ENCODE measurements at places on chromosomes 4 and X.

GRCh38 chr4:118991686-118992085 is 103.0 kb downstream of the SYNPO2 start:
- DNase-seq: no peak

GRCh38 chrX:2854918-2855317 is 26.2 kb downstream of the GYG2 start:
- DNase-seq: no peak

GRCh38 chrX:84046403-84046984 is 141.5 kb downstream of the RPS6KA6 start:
- DNase-seq: peak; percentile 38

- peak; percentile 56 for DNase-seq
Observed at GRCh38 chrX:103607364-103608305, at the start of gene TCEAL3. TCEAL3 (plus strand) TSS chrX:103607963; CDS start chrX:103609065, 1,102 bp downstream.

DNA sequence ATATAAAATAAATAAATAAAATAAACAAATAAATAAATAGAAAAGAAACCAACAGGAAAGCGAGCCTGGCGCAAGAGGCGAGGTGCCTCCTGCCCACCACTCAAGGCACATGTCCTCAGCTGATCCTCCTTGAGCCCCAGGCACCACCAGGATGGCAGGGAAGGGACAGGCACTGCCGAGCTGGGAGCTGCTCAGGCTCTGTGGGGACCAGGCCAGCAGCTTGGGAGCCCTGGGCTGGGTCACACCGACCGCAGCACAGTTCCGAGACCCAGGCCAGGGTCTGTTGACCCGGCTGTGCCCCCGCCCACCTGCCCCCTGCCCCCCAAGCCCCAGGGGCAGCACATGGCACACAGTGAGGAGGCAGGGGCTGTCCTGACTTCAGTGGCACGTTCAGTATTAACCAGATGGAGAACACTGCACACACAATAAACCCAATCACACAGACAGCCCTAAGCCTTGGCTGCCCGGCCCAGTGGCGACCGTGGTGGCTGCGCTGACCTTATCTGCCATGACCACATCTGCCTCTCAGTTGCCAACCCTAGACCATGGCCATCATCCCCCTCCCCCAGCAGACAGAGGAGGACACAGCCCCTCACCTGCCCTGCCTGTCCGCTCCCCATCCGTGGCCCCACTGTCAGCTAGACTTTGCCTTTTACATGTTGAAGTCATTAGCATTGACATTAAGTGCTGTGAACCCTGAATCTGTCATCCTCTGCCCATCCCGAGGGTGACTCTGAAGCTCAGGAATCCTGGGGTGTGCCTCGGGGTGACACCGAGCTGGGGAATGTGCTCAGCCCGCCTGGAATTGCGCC is 2.9 kb upstream of the TREX2 start:
- no peak for DNase-seq

DNA sequence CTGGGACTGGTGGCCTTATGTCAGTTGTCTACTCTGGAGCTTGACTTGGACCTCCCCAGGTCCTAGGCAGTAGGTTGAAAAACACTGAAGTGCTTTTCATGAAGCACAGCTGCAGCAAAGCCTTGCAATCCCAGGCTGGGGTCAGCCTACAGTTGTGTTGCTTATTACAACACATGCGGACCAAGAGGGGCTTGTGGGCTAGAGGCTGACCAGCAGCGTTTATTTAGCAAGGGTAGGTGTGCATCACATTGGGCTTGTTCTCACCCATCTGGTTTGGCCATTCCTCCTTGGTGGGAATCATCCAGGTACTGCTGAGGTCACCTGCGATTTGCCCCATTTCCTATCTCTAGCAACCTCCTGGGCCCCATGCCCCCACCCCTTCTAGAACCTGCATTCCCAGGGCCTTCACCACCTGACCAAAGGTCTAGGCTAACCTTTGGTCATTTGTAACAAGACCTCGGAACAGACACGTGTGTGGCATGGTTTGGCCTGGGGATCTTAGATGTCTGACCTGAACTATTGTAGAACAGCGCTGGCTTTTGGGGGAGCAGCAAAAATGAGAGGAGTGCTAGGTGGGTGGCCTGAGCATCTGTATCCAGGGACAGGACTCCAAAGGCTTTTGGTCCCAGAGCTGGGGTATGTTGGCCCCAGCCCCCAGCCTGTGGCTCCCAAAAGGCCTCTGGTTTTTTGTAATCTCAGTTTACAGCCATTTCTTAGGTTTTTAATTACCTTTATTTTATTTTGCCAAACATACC is 3.0 kb downstream of the RPL10 start:
- no peak for DNase-seq

- DNase-seq: no peak
Observed at GRCh38 chr4:185744488-185744862, 67.5 kb downstream of the SORBS2 start.

- no peak for DNase-seq
Observed at GRCh38 chr4:32226733-32227132, 1506.6 kb downstream of the PCDH7 start.

DNA sequence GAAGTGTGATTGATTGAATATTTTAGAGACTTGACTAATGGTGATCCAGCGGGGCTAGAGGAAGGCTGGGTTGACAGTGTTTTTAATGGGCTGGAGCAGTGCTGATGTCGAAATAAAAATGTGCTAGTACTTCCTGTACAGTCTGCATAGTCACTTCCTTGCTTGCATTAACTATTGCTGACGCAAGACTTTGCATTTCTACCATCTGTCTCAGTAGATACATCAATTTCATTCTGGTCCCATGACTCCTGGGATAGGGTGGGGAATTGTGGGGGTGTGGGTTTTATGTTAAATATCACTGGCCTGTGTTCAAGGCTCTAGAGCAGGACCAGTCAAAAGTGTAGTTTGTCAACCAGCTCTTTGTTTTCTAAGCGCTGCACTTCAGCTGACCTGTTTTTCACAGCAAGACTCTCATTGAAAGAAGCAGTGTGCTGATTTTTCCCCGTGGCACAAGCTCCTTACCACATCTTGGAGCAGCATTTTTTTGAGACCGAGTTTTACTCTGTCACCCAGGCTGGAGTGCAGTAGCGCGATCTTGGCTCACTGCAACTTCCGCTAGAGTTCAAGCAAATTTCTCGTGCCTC is 35.2 kb upstream of the PHEX start:
- no peak for DNase-seq

DNA sequence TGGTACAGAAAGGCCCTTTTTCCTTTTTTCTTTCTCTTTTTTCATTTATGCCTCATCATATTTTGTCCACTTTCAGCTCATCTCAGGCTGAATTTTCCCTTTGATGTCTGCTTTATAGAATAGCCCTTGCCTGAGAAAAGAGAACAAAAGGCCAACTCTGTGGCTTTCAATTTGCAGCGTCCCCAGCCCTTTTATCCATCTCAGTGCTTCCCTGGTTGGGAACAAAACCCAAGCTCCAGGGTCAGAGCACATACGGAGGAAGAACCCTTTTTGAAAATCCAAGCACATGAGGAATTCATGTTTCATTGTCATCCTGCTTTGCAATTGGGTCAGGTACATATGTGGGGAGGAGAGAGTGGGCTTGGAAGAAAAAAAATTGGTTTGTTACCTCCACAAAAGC is 47.5 kb downstream of the TMEM164 start:
- DNase-seq: no peak

DNA sequence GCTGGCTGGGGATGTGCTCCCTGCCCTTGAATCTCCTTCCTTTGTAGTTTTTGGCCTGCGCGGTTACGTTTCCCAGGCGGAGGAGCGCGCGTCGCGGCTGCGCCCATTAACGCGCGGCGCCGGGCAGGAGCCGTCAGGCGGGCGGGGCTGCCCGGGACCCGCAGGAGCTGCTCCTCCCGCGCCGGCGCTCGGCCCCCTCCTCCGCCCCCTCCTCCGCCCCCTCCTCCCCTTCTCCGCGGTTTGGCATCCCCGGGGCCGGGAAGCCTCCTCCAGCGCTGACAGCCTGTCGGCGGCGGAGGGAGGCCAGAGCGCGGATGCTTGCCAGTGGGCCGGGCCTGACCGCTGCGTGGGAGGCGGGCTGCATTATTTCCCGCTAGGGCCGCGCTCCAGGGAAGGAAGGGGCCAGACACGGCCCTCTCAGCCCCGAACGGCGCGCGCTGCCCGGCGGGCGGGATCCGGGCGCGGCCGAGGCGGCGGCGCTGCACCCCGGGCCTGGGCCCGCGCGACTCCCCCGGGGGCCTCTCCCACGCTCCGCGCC is at the start of gene DCLK2:
TSS of gene DCLK2 (plus strand) at position 405 of the 538 bp plus-strand sequence. CDS start 583 bp downstream, outside the sequence.
- no peak for DNase-seq

DNA sequence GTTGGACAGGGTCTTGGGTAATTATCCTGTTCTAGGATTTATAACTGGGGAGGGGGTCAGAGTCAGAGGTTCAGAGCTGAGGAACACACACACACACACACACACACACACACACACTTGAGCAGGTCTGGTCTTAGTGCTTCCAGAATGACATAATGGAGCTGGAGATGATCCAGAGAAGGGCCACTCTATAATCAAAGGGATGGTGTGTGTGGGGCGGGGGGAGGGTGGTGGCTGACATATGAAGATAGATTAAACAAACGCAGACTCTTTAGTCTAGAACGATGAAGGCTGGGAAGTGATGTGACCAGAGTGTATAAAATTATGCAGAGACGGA is 434 bp upstream of the TMEM255A start:
- DNase-seq: no peak

GRCh38 chr4:138291431-138291830 is 49.3 kb upstream of the SLC7A11 start:
- no peak for DNase-seq

DNA sequence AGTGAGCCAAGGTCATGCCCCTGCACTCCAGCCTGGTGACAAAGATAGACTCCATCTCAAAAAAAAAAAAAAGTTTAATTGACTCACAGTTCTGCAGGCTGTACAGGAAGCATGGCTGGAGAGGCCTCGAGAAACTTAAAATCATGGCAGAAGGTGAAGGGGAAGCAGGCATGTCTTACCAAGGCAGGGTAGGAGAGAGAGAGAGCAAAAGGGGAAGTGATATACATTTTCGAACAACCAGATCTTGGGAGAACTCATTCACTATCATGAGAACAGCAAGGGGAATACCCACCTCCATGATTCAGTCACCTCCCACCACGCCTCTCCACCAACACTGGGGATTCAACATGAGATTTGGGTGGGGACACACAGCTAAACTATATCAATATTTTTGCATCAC is 315.2 kb upstream of the HTR2C start:
- no peak for DNase-seq

GRCh38 chr4:101279377-101279871 is 67.9 kb downstream of the PPP3CA start:
- DNase-seq: no peak

GRCh38 chrX:146264763-146265375 is 447.2 kb downstream of the SLITRK2 start:
- DNase-seq: no peak

DNA sequence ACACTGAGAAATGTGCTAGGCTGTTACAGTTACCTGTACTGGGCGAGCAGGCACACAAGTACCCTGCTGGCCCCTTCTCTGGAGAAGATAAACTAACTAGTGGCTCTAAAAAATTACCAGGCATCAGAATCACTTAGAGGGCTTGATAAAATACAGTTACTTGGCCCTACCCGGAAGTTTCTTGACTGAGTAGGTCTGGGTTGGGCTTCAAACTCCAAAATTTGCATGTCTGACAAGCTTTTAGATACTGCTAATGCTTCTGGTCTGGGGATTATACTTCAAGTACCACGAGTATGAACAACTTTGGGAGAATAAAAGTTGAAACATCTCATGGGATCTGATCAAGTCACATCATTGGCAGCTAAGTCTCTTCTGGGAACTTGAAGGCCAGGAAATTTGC is 30.8 kb downstream of the CEP135 start:
- no peak for DNase-seq

GRCh38 chr4:70581980-70582379 is 10.1 kb upstream of the AMBN start:
- no peak for DNase-seq

DNA sequence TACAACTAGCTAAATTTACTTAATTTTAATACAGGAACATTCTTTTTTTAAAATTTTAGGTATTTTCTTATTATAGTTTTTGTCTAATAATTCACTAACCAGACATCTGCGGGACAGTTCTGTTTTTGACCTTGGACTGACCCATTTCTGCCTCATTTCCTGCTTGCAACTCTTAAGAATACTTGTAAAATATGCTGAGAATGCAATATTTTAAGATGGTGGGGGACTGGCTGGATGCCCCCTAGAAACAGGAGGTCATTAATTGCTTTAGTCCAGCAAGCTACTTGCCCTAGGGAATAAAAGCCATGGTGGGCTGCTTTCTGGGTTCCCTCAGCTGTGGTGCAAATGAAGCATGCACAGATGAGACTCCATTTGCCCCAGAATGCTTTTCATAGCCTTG is 2348.4 kb downstream of the PCDH7 start:
- no peak for DNase-seq

DNA sequence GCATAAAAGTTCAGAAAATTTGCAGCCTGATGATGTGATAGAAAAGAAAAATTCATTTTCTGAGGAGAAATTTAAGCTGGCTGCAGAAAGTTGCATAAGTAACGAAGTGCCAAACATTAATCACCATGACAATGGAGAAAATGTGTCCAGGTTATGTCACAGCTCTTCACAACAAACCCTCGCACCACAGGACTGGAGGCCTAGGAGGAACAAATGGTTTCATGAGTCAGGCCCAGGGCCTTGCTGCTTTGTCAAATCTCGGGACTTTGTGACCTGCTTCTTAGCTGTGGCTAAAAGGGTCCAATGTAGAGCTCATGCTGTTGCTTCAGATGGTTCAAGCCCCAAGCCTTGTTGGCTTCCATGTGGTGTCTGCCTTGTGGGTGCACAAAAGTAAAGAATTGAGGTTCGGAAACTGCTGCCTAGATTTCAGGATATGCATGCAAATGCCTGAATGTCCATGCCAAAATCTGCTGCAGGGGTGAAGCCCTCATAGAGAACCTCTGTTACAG is 527.4 kb downstream of the SH3BGRL start:
- DNase-seq: no peak

- no peak for DNase-seq
Observed at GRCh38 chr4:107153956-107154355, 117.8 kb upstream of the DKK2 start.

GRCh38 chrX:120428309-120428708 is 40.8 kb downstream of the LAMP2 start:
- no peak for DNase-seq

GRCh38 chrX:105829011-105829410 is 6.7 kb downstream of the NRK start:
- DNase-seq: no peak

DNA sequence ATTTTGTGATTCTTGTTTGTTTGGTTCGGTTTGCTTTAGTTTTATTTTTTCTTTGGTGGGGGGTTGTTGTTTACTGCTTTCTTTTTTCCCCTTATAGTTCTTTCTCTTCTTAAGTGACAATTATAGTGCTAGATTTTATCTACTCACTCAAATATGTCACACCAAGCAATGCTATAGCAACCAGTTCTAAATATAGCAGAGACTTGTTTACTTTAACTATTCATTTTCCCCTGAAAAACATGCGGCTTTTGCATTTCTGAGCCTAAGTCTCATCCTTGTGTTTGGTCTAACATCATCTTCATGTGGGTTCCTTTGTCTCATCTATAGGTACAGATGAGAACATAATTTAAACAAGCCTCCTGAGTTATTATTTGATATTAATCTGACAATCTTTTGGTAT is 676.6 kb downstream of the FAT4 start:
- no peak for DNase-seq
